ENCODE measurements at places on chromosomes 4 and X.

GRCh38 chr4:48653217-48654014 is 126.7 kb downstream of the FRYL start:
- no peak for DNase-seq

- DNase-seq = no peak
Measured at GRCh38 chr4:120920666-120921065, 1.9 kb downstream of the PRDM5 start.

- DNase-seq = no peak
Measured at GRCh38 chrX:50812995-50813842, 775 bp downstream of the SHROOM4 start.

GRCh38 chr4:109294006-109294405 is 8.5 kb downstream of the COL25A1 start:
- DNase-seq = no peak

- DNase-seq = no peak
Measured at GRCh38 chr4:76156635-76157034, 8.4 kb upstream of the NUP54 start.

GRCh38 chrX:123348468-123348867 is 164.4 kb downstream of the GRIA3 start:
- no peak for DNase-seq

All from GM12878 (cell line).